Activated CD4-positive, alpha-beta T cell treated with anti-CD3 and anti-CD28 coated beads, Interleukin-2, amount 50 U/mL, for 1 hour (primary cell): ENCODE measurements at places on chromosomes 2 and 18.

GRCh38 chr2:205001300-205001966 lies 456.2 kb downstream of the PARD3B start:
- DNase-seq, result no peak

DNA sequence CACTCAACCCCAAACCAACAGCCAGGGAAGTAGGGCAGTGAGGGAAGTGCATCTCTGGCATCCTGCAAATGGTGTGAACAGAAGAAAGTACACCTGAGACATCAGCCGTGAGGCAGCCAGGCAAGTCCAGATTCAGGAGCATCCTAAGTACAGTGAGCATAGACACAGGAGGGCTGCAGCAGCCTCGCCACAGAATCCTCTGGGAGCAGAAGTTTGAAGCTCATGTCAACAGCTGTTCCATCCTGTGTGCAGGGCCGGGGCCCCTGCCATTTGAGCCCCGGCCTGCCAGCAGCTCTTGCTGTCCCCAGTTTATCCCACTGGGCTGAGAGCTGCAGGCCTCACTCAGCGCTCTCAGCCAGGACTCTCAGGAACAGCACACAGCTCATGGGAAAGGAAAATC lies 14.5 kb downstream of the LOXHD1 start:
- no peak for DNase-seq

GRCh38 chr2:128442053-128442751 lies 123.5 kb upstream of the HS6ST1 start:
- no peak for DNase-seq

DNA sequence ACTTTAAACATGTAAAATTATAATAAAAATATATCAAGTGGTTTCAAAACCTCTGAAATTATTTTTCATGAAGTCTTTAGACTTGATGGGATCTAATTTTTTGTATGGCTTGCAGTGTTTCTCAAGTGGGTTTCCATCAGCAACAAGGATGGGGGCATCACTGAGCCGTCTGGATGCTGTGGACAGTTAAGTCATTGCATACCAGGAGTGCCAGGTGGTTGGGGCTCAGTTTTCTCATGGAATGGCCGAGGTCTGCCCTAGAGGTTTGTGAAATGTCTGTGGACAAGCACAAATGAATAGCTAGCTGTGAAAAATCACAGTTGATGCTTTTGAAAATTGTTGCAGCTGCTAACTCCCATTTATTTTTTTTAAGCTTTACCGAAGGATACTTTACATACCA lies 1.7 kb downstream of the PRELID3A start:
- no peak for DNase-seq

GRCh38 chr2:24374301-24374700 lies 14.0 kb upstream of the ITSN2 start:
- no peak for DNase-seq

- no peak for DNase-seq
Observed at GRCh38 chr2:96092951-96093350, 23.4 kb downstream of the ADRA2B start.

DNA sequence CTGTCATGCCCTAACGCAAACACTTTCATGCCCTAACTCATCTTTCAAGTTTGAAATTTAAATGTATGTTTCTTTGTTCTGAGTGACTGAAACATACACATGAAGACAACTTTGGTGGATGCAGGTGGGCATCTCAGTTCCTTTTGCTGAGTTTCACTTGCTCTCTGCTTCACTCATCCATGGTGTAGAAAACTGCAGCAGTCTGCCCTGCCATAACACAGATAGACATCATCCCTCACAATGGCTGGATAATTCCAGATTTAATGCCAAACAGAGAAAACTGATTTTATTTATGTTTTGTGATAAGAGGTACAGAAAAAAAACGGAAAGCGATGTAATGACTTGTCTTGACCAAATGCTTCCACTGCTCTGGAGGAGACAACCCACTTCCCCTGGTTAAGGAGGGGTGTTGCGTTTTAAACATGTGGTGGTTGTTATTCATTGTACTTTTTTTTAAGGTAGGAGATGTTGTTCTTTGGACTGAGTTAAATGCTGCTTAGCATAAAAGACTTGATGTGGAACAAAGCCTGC lies 70.4 kb downstream of the RHBDD1 start:
- DNase-seq, result no peak

DNA sequence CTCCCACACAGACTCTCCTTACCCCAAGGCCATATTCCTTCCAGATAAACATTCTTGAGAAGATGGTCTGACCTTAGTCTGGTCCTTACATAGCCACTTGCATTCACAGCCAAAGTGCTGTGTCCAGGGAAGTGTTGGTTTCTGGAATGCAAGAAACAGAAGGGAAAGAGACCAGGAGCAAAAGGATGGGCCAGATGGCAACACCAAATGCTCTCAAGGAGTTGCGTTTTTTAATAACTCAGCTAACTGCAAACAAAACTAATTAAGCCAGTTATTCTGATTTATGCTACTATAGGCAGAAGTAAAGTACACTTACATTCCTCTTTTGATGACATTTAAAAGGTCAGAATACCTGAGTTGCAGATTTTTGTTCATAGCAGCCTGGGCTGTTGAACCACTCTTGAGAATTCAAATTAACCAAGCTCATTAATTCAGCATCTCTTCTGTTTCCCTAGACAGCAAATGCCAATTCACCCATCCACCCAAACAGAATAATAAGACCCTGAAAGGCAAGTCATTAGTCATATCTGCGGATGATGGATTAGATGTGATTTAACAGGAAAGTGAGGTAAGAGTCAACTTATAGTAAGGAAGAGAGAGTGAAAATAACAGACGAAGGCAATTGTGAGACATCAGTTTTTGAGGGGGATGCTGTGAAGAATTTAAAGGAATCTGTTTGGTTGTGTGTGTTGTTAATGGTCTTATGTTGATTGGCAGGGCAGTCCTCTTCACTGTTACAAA lies 18.8 kb downstream of the CCDC85A start:
- no peak for DNase-seq

DNA sequence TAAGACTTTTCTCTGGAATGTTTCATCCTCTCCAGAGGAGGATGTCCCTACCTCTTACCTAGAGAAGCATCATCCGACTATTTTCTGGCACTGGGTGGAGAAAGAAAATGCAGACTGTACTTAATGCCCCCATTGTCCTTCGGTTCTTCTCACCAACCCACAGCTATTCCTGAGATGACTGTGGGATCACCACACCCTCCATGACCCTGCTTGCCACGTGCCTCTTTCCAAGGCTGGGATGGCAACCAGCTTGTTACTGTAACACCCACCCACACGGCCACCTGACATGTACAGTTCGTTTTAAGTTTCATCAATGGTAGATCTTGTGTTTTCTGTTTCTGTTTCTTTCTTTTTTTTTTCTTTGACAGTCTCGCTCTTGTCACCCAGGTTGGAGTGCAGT lies 365.2 kb downstream of the FBXO15 start:
- DNase-seq, result no peak

- no peak for DNase-seq
Observed at GRCh38 chr18:56391931-56392590, 246.3 kb downstream of the TXNL1 start.

DNA sequence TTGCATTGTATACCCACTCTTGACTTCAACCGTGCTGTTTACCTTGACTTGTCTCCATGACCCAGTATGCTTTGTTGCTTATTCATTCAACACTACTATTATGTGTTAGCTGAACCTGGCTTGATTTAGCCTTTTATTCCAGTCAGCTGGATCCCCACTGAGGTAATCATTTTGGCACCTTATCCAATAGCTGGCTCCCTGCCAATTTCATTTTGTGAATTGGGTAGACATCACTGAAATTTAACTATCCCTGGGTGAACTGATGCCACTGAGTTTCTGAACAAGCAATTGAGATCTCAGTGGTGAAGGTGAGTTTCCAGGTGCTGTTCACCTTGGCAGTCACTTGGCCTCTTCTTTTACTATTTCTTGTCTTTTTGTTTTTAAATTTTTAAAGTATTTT lies 584.3 kb downstream of the ADCYAP1 start:
- DNase-seq, result no peak

- no peak for DNase-seq
Observed at GRCh38 chr2:222782201-222782730, 78.6 kb upstream of the ACSL3 start.

GRCh38 chr18:74255131-74255616 lies 36.6 kb downstream of the CYB5A start:
- DNase-seq, result no peak

- DNase-seq, result no peak
Observed at GRCh38 chr2:230552181-230552580, 136.2 kb downstream of the SP100 start.

DNA sequence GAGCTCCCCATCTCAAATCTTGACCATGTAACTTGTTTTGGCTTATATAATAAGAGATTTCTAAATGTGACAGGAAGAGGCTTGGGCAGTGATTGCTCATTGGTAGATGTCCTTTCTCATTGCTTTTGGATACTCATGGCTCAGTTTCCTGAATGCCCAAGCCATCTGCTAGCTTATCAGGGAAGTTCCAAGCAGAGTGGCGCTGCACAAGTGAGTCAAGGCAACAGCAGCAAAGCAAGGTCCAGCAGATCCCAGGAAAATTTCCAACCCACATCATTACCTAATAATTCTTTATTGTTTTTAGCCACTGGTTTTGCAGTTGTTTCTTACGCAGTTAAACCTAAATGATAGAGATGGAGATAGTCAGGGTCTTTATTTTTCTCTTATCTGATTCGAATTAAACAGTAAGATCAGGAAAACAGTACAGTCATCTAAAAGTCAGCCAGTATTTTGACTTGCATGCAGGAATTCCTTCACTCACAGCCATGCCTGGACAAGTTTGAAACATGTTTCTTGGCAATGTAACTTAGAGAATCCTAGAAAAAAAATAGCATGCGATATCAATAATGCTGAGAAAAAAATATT lies 349.7 kb upstream of the TMEFF2 start:
- DNase-seq, result no peak

DNA sequence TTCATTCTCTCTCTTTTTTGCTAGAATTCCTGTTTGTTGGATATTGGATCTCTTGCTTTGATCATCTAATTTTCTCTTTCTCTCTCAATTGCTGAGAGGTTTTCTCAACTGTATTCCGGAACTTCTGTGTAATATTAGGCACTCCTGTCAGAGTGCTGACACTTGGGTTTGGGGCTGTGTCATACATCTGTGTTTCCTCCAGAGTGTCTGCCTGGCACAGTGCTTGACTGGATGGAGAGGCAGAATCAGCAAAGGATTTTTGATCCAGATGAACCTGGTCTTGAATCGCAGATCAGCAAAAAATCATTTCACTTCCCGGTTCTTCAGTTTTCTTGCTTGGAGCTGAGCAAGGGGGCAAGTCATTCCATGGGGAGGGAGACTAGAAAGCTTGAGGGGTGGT lies 87.7 kb upstream of the CXCR4 start:
- DNase-seq, result no peak

- peak; percentile 11 for DNase-seq
Observed at GRCh38 chr2:171247741-171248662, 87.3 kb upstream of the TLK1 start.
